ENCODE measurements at places on chromosomes 3 and 15.

DNA sequence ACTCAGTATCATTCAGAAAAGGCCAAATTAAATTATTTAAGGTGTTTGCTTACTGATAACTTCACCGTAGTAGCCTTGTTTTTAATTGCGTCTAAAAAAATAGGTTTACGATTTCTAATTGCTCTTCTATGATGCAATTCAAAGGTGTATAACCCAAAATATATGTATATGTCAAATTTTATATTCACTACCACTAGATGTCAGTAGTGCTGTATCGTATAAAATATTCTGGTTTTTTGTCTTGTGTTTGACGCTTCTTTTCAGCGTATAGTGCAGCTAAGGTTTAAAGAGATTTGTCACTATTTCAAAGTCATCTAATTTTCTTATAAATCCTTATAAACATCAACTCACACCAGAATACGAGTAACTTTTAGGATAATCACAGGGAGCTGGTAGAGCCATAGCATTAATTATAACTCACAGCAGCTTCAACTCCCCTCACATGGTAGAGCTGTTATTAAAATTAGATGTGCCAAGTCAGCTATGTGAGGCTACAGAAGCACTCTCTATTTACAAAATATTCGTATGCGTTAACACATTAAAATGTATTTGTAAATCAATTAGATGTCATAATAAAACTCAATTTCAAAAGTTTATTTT is 3.5 kb downstream of the PFN2 start:
- DNase-seq: peak; percentile 78

GRCh38 chr3:136151219-136151618 is 44.9 kb downstream of the MSL2 start:
- DNase-seq: no peak

DNA sequence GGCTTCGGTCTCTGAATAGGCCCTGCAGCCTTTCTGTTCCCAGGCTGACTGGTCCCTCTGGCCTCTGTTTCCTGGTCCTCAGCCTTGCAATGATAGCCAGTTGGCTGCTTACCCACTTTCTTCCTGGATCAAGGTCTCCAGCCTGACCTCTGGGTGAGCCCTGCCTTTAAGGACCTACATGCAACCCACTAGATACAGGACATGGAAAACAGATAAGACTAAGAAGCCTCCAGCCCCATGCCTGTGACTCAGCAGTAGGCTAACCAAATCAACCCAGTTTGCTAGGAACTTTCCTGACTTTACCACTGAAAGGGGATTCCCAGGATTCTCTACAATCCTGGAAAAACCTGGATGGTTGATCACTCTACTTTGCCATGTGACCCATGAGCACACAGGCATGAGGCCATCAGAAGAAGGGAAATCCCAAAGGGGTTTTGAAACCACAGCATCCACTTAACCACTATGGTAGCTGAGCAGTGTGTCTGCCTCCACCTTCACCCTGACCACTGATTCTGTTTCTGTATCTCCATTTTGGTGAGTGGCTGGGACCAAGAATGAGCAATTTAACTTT is 188.1 kb downstream of the CHST2 start:
- DNase-seq: peak; percentile 42

- no peak for DNase-seq
These were observed 284.6 kb upstream of the RARB start for GRCh38 chr3:25143356-25144025.

DNA sequence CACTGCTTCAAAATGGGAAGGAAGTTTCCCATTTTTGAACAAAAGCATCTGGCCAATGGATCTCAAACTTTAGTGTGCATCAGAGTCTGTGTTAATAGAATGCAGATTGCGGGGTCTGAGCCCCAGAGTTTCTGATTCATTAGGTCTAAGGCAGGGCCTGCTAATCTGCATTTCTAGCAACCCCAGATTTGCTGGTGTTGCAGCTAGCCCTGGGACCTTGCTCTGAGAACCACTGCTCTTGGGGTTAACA is 30.7 kb upstream of the USP3 start:
- DNase-seq: no peak

DNA sequence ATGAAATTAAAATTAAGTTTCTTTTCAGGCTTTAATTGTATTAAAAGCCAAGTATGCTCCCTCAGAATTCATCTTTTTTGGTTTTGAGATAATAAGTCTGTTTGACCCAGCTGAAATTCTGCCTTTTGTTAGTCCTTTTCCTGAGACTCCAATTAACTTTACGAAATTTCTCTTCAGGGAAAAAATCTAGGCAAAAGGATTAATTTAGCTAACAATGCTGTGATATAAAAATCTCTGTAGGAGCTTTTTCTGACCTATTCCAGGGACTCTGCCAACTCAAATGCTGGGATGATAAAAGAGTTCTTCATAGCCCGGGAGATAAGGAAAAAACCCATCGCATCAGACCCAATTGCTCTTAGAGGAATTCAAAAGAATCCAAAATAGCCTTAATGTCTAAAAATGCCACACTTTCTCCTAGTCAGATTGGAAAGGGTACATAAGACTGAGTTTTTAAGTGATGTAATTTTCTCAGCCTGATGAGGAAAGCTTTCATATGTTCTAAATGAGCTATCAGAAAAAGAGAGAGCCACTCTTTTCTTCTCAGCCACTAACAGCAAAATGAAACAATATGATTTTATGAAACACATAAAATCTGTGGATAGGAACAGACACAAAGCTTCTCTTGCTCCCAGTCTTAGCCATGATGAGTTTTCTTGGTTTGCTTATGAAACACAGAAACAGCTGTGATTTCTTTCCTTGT is 405.1 kb downstream of the ROBO1 start:
- no peak for DNase-seq
